NCI-H446 (cell line): ENCODE measurements at places on chromosomes 12 and 14.

DNA sequence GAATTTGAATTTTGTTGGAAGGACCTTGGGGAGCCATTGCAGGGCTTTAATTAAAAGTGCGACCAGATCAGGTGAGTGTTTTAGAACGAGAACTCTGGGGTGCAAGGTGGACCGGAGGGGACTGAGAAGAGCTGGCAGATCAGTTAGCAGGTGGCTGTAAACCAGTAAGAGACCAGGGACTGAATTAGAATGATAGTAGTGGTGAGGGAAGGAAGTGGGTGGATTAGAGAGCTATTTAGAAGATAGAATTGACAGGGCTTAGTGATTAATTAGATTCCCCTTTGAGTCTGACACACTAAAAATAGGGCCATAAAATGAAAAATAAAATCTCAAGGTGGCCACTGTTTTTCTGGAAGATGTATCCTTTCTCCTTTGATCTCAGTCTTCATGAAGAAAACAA lies 44.8 kb downstream of the PLXNC1 start:
- DNase-seq, result no peak

DNA sequence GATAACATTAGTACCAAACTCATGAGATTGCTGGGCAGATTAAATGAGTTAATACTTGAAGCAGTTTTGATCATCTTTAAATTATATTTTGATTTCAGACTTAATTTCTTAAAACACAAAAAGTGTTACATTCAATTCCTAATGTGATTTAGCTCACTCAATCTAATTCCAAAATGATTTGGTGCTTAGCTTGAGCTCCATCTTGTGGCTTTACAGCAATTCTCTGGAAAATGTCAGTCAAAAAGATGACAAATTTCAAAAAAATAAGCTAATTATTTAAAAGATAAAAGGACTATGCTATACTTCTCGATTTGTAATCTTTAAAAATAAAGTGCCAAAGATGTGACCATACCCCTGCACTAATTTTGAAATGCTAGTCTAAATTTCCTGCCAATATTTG lies 10.1 kb downstream of the LLPH start:
- DNase-seq, result no peak

DNA sequence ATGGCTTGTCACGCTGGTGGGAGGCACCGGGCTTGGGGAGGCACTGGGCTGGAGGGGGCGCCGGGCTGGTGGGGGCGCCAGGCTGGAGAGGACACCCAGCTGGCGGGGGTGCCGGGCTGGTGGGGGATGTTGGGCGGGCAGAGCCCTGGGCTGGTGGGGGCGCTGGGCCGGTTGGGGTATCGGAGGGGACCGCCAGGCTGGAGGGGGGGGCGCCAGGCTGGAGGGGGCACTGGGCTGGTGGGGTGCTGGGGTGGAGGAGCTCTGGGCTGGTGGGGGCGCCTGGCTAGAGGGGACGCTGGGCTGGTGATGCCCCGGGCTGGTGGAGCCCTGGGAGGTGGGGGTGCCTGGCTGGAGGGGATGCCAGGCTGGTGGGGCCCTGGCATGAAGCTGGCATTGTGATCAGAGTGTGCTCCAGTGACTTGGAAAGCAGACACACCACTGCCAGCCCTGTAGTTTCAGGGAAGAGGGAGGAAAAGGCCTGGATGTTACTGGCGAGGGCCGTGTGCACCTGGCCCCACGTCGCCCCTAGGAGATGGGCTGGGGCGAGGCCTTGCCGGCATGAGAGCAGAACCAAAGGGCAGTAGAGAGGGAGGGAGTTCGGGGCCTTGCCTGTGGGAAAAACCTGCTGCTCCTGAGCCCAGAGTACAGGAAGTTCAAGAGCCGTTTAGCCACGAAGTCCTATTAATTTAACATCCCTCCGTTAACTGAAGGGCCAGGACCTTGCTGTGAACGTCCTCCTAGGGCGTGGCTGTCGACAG lies 13.1 kb downstream of the TEDC1 start:
- DNase-seq, result no peak

DNA sequence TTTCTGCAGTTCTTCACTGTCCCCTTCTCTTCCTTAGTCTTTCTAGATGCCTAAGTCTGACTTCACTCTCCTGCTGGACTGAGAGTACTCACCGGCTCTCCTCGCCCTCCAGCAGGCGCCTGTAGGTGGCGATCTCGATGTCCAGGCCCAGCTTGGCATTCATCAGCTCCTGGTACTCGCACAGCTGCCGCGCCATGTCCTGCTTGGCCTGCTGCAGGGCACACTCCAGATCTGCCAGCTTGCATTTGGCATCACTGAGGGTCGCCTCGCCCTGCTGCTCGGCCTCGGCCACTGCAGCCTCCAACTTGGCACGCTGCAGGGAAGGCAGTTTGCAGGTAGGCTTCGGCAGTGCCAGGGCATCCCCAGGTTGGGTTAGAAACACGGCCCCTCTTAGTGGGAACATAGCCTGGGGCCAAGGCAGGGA lies 5.2 kb downstream of the KRT84 start:
- no peak for DNase-seq

GRCh38 chr14:64569138-64569631 lies 19.4 kb downstream of the PPP1R36 start:
- DNase-seq, result no peak

DNA sequence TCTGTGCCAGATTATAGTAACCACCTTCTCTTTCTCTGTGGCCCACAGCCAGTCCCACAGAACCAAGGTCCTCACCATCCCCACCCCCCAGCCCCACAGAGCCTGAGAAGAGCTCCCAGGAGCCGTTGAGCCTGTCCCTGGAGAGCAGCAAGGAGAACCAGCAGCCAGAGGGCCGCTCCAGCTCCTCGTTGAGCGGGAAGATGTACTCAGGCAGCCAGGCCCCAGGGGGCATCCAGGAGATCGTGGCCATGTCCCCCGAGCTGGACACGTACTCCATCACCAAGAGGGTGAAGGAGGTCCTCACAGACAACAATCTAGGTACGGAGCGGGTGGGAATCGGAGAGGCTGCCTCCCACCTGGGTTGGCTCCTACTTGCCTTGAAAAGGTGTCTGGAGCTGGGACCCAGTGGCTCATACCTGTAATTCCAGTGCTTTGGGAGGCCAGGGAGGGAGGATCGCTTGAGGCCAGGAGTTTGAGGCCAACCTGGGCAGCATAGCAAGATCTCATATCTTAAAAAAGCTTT lies 34.4 kb downstream of the PHETA1 start:
- DNase-seq, result no peak

GRCh38 chr14:51041883-51042282 lies 53.0 kb downstream of the TRIM9 start:
- DNase-seq, result no peak

GRCh38 chr12:3544296-3544965 lies 53.4 kb downstream of the PRMT8 start:
- no peak for DNase-seq

- DNase-seq, result no peak
Measured at GRCh38 chr12:67966560-67966959, 22.7 kb upstream of the IFNG-AS1 start.

GRCh38 chr14:95485222-95485819 lies 31.1 kb downstream of the SYNE3 start:
- no peak for DNase-seq

- DNase-seq, result no peak
Measured at GRCh38 chr12:61687407-61687806, 572.8 kb upstream of the USP15 start.

DNA sequence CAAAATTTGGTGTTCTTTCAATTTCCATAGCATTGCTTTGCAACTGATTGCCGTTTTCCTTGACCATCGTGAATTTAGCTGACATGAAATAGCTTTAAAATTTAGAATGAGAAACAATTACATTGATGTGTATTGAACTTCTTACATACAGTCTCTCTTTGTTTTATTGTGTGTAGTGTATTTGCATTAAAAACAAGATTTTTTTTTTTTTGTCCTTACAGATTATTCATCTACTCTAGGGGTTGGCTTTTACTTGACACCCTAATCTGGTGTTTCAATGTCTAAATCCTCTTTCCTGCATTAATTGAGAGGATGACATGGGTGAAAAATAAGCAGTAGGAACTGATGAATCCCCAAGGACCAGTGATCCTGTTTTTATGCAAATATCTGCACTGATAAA lies 20.6 kb downstream of the LIN52 start:
- no peak for DNase-seq

GRCh38 chr12:111458546-111459172 lies 52.9 kb downstream of the SH2B3 start:
- no peak for DNase-seq

DNA sequence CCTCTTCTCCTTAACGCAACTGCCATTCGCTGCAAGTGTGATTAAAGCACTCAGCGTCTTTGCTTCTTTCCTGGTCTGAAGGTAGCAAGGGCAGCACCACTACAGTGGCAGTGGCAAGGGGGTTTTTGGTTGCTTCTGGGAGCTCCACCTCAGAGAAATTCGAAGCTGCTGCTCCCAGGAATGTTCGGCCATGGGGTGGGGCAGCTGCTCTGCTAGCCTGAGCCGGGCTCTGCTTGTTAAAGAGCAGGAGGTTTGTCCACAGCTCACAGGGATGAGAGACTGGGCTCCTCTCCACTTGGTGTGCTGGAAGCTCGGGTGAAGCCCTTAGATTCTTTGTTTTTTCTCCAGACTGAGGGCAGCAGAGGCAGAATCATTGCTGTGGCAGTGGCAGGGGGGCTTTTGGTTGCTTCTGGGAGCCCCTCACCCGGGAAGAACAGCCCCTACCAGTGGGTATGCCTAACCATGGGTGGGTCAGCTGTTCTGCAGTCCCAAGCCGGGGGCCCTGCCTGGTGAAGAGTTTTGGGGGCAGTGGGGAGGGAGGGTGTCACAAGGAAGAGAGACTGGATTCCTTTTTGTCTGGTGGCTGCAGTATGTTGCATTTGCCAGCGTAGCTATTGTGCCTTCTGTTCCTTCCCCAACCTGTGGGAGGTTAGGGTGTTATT lies 340.2 kb downstream of the AEBP2 start:
- no peak for DNase-seq

DNA sequence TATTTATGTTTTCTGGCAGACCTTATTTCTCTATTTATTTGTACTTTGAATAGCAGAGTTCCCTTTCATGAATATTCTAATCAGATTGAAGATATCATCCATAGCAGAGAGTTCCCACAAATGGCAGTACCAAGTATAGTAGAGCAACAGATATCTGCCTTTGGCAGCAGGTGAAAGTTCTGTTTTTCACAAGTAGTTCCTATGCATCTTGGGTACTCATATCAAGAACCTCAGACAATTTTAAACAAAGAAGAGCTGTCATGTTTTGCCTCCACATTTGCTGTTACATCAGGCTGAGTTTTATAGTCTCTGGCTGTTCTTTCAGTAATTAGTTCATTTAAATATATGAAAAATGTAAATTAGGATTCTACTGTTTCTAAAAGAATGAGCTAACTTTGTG lies 252.0 kb downstream of the KCNC2 start:
- DNase-seq, result no peak

- no peak for DNase-seq
Measured at GRCh38 chr12:124842073-124842749, 21.5 kb downstream of the SCARB1 start.

- no peak for DNase-seq
Measured at GRCh38 chr12:104452087-104452486, 4.7 kb upstream of the CHST11 start.

DNA sequence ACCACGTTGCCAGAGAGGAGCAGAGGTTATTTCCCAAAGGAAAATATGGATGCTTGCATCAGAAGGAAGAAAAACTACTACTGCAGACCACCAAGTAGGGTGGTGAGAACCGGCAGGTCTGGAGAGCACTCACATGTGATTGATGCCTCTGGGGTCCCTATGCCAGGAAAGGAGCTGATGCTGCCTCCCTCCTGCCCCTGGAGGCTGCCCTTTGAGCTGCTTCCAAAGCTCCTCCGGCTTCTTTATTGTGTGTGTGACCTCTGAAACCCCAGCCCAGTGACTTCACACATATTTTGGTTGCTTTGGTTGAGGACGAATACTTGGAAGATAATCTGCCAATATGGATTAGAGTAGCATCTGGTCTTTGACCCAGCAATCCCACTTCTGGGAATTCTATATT lies 133.4 kb downstream of the AACS start:
- no peak for DNase-seq

- no peak for DNase-seq
Measured at GRCh38 chr14:93941293-93941910, 14.3 kb downstream of the FAM181A start.

- no peak for DNase-seq
Measured at GRCh38 chr14:51607711-51608110, 44.0 kb upstream of the FRMD6 start.

GRCh38 chr14:68809524-68809923 lies 16.7 kb upstream of the ZFP36L1 start:
- no peak for DNase-seq

- no peak for DNase-seq
Measured at GRCh38 chr12:38892976-38893375, 12.4 kb downstream of the CPNE8 start.

DNA sequence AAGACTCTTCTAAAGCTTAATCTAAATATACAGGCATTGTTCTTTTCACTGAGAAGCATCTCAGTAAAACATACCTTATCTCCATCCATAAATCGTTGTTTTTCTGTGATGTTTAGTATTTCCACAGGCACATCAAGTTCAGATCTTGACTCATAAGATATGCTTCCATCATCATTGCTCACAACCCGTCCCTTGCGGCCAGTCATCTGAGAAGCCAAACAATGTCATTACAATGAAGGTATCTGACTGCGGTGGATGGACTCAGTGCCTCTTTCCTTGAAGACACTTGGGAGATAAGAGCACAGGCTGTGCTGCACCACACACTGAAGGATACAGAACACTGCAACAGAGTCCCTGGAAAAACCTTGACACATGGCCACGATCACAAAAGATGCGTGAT lies 44.8 kb downstream of the SBNO1 start:
- DNase-seq, result no peak

DNA sequence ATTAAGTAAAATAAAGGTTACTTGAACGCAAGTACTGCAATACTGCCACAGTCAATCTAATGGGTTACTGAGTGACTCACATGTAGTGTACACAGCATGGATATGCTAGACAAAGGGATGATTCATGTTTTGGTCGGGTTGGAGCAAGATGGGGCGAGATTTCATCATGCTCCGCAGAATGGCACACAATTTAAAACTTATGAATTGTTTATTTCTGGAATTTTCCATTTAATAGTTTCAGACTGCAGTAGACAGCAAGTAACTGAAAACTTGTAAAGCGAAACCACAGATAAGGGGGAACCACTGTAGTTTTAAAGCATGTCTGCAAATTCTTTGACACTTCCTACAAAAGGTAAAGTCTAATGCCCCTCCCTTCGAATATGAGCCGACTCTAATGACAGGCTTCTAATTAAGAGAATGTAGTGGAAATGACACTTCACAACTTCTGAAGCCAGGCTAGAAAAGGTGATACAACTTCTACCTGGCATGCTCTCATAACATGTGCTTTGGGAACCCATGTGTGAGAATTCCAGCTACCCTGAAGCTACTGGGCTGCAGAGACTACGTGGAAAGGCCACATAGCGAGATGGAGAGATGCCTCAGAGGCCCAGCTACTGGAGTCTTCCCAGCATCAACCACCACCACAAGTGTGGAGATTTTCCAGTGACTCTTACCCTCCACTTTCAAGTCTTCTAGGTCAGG lies 13.9 kb upstream of the TCP11L2 start:
- no peak for DNase-seq

GRCh38 chr14:21978184-21978998 lies 304.8 kb upstream of the OR4E1 start:
- no peak for DNase-seq

- DNase-seq, result no peak
Measured at GRCh38 chr12:32051511-32052211, 55.0 kb upstream of the BICD1 start.
